ENCODE measurements at places on chromosomes 7 and 10. TPM values are rescaled to one million over a fixed set of nuclear protein-coding genes. Genes with fewer than 3 reads are reported as not detected.

- peak overlapping the region; percentile 71 for H3K27ac ChIP-seq
- H3K4me3 ChIP-seq = no peak overlapping the region
- DNase-seq = no peak
- H3K4me1 ChIP-seq = no peaks in the 10 kb centered on the region
- no peaks in the 10 kb centered on the region for H3K27me3 ChIP-seq
Observed at GRCh38 chr10:78768876-78769275, 299.9 kb upstream of the ZMIZ1 start.

- H3K4me1 ChIP-seq = no peaks in the 10 kb centered on the region
- no peak overlapping the region for H3K4me3 ChIP-seq
- no peak for DNase-seq
- H3K27ac ChIP-seq = no peak overlapping the region
- no peaks in the 10 kb centered on the region for H3K36me3 ChIP-seq
- no peaks in the 10 kb centered on the region for H3K27me3 ChIP-seq
Observed at GRCh38 chr7:41503438-41503837, 199.5 kb downstream of the INHBA start.

GRCh38 chr10:1197384-1197783, 141.2 kb downstream of the WDR37 start:
- H3K27ac ChIP-seq = no peak overlapping the region
- no peak for DNase-seq
- peaks cover 16% of the 10 kb centered on the region for H3K27me3 ChIP-seq
- H3K4me1 ChIP-seq = no peaks in the 10 kb centered on the region
- no peaks in the 10 kb centered on the region for H3K36me3 ChIP-seq
- no peak overlapping the region for H3K4me3 ChIP-seq

DNA sequence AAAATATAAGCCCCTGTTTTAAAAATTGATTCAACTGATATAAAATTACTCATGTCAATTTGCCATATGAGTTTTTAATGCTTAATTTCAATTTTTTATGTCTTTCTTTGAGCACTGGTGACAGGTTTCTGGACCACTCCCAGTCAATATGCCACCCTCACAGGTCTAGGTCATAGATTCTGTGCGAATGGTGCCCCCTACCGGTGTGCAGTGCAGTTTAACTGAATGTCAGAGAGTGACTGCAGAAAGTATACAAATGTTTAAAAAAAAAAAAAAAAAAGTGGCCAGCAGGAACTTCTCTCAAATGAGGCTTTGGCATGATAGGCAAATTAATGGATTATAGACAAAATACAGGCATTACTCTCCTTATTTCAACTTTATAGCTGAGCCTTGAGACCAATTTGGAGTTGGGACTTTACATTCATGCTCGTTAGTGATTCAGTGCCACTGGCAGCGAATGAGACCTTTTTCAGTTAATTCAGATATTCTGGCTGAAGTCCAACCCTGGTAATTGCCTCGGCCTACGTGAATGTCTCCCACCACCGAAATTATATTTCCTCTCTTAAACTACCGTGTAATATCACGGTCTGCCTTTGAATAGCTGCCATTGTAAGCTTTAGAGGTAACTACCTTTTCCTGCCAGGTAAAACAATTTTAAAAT, 427.6 kb downstream of the PHTF2 start:
- no peak overlapping the region for H3K27ac ChIP-seq
- DNase-seq = peak; percentile 26
- H3K4me1 ChIP-seq = no peaks in the 10 kb centered on the region
- no peaks in the 10 kb centered on the region for H3K36me3 ChIP-seq

DNA sequence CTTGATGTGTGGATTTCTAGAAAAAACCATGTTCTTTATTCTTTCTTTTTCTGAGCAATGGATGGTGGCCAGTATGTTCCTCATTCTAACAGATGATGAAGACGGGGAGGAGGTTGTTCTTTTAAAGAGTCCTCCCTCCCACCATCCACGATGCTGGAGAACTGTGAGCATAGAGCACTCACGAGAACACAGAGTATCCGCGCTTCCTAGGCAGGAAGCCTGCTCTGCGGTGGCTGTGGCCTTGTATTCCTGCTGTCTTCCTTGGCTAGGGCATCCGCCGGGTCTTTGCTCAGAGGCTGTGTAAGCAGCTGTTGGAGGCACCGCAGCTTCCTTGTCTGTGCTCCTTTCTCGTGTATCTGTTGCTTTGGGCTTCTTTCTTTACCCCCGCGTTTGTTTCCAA, 214.2 kb downstream of the CCDC3 start:
- H3K4me1 ChIP-seq = peaks cover 2% of the 10 kb centered on the region
- no peak overlapping the region for H3K4me3 ChIP-seq
- no peak for DNase-seq
- no peak overlapping the region for H3K27ac ChIP-seq
- no peaks in the 10 kb centered on the region for H3K36me3 ChIP-seq

The GNAT3 gene
- total RNA-seq = not detected

The KCNH2 gene
- total RNA-seq = 63.2 TPM

The CYP2C18 gene
- not detected for total RNA-seq
